Activated T-cell treated with anti-CD3 and anti-CD28 coated beads for 1 hour (primary cell): ENCODE measurements at places on chromosomes 3 and 15.
A peak's percentile ranks its signal among the peaks of the same experiment; 100 is the strongest.

- no peak for DNase-seq
Measured at GRCh38 chr3:28328188-28329151, 20.1 kb upstream of the ZCWPW2 start.

DNA sequence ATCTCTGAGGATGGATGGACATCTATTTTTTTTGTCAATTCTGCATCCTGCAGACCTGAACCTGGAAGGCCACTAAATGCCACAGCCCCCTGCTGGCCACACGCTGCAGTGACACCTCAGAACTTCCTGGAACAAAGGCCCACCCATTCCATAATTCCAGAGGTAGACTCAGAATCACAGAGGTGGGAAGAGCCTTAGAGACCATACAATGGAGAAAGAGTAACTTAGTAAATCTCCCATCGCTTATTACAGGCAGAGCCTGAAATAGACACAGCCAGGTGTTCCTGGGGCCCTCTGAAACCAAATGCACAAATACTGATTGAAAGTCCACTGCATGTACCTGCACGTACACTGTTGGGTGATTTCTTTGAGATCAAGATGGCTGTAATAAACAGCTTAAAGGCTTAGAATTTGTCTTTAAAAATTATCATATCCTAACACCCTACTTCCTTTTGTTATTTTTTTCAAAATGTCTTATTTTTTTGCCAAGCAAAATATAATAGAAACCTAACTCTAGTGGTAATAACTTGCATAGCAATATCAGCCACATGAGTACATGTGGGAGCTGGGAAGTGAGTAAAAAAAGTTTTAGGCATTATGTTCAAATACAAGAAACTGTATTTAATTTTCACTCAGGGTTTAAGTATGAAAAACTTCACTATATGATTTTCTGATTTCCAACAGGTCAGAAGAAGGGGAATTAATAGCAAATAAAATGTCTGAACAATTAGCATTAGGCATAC lies 62.7 kb downstream of the EOMES start:
- DNase-seq, result peak; percentile 27

GRCh38 chr3:21154911-21155310 lies 596.1 kb downstream of the ZNF385D start:
- DNase-seq, result no peak

- no peak for DNase-seq
Measured at GRCh38 chr3:60708191-60708975, 542.9 kb downstream of the FHIT start.

DNA sequence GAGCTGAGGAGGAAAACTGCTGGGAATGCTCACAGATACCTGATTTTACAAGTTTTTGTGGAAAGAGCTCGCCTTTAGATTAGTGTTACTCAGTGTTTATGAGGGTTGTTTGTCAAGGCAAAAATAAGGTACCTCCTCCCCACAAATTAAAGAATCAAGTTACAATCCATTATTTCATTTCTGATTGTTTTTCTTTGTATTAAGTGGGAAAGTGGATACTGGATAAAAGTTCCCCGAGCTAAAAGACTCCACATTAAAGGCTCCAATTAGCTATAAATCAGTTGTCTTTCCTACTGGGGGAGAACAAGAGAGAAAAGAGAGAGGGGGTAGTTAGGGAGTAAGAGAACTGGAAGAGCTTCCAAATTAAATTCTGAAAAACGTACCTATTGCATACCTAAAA lies 1.9 kb downstream of the ALDH1A2 start:
- no peak for DNase-seq

- DNase-seq, result peak; percentile 43
Measured at GRCh38 chr15:63860155-63860554, 26.4 kb upstream of the HERC1 start.

DNA sequence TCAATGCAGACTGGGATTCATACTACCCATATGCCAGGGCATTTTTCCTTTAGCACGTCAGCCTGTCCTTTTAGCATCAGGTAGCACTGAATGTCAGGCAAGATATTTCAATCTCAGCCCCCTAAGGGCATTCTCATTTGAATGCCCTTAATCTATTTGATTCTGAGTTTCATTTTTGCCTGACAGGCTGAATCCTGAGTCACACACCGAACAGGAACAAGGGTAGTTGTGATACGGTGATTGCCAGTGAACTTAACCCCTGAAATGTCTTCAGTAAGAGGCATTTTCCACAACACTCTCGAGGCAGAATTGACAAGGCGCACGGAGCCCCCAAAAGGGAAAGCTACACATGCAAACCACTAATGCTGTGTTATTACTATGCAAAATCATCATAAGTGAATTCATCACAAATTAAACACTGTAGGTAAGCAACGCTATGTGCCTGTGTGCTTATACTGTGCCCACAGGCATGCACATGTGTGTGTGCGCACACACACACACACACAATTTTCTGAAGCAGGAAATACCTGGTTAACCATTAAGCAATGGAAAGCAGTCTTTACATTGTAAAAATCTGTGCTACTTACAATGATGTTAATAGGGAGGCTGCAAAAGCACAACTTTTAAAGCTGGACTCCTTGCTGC lies 130.4 kb downstream of the ZNF385D start:
- DNase-seq, result no peak

GRCh38 chr3:126194713-126195305 lies 14.4 kb upstream of the ALDH1L1 start:
- no peak for DNase-seq

- DNase-seq, result no peak
Measured at GRCh38 chr15:20340931-20341661, 200.5 kb downstream of the GOLGA6L6 start.

DNA sequence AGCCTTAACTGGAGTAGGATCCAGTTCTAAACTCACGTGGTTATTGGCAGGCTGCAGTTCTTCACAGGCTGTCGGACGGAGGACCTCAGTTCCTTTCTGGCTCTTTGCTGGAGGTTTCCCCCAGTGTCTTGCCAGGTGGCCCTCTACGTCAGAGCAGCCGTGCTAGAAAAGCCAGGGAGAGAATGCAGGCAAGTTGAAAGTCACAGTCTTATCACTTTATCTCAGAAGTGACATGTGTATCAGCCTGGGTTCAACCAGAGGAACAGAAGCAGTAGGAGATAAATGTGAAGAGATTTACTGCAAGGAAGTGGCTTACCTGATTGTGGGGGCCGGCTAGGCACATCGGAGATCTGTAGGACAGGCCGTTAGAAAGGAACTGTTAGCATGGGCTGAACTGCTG lies 125.3 kb upstream of the BNIP2 start:
- DNase-seq, result no peak

- no peak for DNase-seq
Measured at GRCh38 chr15:73467758-73468157, 24.8 kb downstream of the REC114 start.

- no peak for DNase-seq
Measured at GRCh38 chr15:66221126-66221525, 32.4 kb downstream of the MEGF11 start.

DNA sequence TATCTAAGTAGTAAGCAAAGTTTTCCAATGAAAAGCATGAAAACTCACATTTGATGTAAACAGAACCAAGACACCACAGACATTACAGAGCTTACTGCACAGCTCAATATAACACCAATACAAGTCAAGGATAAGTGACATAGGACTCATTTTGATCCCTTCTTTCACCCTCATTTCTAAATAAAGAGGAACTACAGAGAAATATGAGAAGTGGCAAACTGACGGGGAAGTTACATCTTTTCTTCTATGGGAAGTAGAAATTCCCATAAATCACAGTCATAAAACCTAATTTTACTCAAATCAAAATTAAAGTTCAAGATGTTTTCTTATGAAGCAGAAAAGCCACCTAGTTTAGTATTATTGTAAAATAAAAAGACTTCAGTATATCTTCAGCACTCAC lies 3.8 kb downstream of the ATG3 start:
- DNase-seq, result no peak

DNA sequence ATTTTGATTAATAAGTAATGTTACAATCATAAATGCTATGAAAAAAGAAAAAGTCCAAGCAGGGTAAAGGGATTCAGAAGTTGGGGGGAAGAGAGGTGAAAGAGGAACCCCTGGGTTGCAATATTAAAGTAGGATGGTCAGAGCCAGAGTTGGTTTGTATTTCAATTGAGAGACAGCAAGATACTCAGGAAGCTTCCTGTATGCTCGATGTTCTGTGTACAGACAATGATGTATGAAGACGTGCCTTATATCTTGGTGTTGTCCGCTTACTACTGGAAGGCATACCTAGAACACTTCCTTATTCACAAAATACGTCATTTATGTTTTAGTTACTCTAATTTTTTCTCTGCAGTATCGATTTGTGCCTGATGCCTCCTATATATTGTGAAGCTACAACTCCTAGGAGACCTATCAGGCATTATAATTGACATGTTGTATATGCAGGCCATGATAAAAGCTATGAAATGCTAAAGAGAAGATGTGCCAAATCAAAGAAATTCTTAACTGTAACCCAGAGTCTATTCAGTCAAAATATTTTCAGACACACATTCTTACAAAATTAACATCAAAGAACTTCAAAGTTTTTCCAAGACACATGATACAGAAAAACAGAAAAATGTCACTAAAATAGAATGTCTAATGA lies 87.5 kb downstream of the TBL1XR1 start:
- no peak for DNase-seq

DNA sequence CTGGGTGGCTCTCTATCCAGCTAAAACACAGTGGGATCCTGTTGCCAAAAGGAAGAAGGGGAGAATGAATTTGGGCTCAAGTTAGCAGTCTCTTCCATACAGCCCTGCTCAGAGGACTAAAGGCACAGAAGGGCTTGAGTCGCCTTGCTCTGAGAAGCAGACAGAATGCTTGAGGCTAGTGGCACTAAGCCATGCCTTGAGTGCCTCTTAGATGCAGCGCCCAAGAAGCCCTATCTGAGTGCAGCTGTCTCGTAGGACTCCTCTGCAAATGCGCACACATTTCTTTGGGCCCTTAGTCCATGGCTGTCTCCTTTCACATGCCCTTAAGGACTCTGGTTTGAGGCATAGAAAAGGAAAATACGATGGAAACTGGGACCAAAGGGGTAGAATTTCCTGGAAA lies 211.3 kb upstream of the CHRM5 start:
- DNase-seq, result no peak

- no peak for DNase-seq
Measured at GRCh38 chr3:11969986-11970385, 34.2 kb upstream of the SYN2 start.

- DNase-seq, result no peak
Measured at GRCh38 chr15:65337436-65338070, 33.1 kb downstream of the RNU5B-1 start.

- DNase-seq, result no peak
Measured at GRCh38 chr15:32870240-32871033, 152.6 kb downstream of the GREM1 start.

DNA sequence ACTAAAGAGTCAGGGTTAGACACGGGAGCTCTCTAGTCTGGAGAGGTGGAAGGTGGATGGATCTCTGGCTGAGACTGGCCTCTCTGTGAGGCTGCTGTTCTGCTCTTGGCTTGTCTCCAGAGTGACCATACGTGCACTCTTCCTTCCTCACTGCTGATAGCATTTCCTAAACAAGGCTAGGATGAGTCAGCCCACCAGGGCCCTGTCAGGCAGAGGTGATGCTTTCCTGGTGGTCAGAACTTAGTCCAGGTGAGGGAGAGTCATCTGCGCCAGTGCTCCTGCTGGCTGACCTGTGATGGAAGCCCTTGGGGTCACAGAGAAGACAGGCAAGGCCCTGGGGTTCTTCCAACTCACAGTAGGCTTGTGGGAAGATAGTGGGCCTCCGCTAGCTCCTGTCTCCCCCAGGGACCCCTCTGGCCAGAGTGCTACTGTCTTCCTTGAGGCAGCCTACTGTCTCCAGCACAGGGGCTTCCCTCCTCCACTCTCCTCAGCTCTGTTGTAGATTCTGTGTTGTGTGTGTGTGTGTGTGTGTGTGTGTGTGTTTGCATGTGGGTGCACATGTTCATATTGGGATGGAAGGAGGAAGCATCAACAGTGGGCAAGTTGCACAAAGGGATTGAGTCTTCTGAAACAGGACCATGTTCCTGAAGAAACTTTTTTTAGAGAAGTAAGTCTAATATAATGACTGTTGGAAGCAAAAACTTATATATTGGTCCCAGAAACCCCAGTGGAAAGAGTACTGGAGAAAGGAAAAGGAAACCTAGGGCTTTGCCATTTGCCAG lies 16.5 kb downstream of the ALPK3 start:
- DNase-seq, result no peak

GRCh38 chr3:15535732-15536131 lies 14.2 kb upstream of the COLQ start:
- peak; percentile 19 for DNase-seq

- no peak for DNase-seq
Measured at GRCh38 chr15:38559636-38560307, 4.8 kb downstream of the RASGRP1 start.

DNA sequence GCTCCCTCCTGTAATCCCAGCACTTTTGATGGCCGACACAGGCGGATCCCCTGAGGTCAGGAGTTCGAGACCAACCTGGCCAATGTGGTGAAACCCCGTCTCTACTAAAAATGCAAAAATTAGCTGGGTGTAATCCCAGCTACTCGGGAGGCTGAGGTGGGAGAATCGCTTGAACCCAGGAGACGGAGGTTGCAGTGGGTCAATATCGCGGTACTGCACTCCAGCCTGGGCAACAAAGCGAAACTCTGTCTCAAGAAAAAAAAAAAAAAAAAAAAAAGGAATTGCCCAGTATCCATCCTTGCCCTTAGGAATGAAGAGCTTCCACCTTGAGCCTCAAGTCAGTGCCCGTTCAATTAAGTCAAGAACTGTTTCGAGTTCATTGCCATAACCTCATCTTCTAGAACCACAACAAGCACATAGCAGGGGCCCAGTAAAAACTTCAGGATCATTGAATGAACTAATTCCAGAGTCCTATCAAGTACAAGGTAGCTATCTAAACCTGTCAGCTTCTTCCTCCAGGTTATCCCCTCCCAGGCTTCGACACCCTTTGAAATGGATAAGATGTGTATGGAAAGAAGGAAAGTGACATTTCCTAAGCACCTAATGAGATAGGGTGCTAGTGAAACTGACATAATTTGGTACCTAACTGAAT lies 826 bp downstream of the DBR1 start:
- DNase-seq, result no peak

DNA sequence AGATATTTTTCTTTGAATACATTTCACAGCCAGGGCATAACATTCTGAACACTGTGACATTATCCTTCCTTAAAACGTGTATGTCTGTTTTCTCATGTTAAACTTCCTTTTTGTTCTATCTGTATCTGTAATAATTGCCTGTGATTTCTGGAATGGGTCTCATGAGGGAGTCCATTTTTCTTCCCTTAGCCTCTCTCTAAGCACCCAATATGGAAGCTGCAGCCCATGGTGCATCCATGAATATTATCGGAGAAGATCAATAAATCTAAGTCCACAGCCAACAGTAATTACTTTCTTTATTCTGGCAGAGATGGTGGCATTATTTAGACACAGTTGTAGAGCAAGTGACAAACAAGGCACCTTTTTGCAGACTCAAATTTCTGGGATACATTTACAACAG lies 671.1 kb downstream of the TUSC7 start:
- no peak for DNase-seq
